ENCODE measurements at places on chromosomes 7 and 10.

- no peak for DNase-seq
These were observed 58.2 kb upstream of the CAMK2B start for GRCh38 chr7:44383566-44383965.

GRCh38 chr10:127911218-127911866, 4.4 kb downstream of the PTPRE start:
- DNase-seq = no peak

DNA sequence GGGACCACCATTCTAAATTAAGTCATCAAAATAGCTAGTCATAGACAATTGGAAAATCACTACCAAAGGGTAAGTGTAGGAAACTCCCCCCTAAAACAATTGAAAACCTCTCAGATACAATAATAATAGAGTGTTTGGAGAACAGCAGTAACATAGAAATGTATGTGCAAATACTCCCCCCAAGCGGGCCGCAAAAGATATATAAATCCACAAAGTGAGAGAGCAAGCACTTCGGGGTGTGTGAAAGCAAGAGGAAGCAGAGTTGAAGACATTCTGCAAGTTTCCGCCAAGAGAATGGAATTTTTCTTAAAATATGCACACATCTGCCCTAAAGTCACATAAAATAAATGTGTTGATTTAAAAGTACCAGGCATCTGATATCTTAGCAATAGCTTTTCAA, 33.3 kb downstream of the CHCHD3 start:
- no peak for DNase-seq

DNA sequence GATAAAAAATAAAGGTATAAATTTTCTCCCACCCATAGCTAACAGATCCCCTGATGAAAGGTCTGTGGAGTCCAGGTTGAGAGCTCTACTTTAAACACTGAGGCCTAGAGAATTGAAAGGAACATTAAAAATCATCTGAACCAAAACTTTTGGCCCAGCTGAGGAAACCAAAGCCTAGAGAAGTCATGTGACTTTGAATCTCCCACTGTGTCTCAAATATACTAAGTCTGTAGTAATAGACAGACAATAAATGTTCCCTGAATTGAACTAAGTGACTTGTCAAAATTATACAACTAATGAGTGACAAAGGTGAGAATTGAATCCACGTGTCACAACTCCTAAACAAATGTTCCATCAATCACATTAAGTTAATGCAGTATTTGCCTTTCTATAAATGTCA, 5.7 kb downstream of the GBX1 start:
- DNase-seq = no peak

DNA sequence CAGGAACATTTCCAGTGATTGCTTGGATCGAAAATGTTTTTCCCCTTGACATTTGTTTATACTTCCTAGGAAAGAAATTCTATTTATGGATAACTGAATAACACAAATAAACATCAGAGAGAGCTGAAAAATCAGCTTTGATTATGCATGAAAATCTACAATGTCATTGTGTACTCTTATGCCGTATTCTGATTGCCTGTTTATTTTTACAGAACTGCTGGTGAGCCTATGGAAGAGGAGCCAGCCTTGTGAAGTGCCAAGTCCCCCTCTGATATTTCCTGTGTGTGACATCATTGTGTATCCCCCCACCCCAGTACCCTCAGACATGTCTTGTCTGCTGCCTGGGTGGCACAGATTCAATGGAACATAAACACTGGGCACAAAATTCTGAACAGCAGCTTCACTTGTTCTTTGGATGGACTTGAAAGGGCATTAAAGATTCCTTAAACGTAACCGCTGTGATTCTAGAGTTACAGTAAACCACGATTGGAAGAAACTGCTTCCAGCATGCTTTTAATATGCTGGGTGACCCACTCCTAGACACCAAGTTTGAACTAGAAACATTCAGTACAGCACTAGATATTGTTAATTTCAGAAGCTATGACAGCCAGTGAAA, 121.5 kb downstream of the TWIST1 start:
- DNase-seq = no peak

GRCh38 chr7:66202441-66202840, 2.7 kb upstream of the TPST1 start:
- no peak for DNase-seq
